ENCODE measurements at places on chromosomes 12 and 14.

DNA sequence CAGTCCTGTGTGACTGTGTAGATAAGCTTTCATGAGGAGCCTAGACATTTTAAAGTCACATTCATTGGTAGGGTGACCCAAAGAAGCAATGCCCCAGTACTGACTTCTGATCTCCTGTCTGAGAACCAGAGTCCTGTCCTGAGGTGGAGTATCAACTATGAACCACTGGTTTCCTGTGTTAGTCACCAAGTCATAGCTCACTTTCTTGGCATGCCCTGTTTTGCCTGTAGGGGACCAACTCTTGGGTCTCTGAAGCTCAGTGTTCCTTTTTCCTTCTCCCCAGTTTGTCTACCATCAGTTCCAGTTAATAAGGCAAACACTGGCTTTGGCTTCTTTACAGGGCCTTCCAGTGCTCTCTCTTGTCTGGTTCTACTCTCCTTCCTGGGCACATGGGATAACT lies 97.4 kb downstream of the C12orf75 start:
- no peak for DNase-seq

GRCh38 chr12:94327809-94328208 lies 131.9 kb downstream of the CEP83 start:
- no peak for DNase-seq

- peak; percentile 59 for DNase-seq
These were observed 236.1 kb upstream of the PLEKHG7 start for GRCh38 chr12:92466391-92467305.

- DNase-seq: no peak
These were observed 14.2 kb downstream of the FKBP3 start for GRCh38 chr14:45120096-45120495.

DNA sequence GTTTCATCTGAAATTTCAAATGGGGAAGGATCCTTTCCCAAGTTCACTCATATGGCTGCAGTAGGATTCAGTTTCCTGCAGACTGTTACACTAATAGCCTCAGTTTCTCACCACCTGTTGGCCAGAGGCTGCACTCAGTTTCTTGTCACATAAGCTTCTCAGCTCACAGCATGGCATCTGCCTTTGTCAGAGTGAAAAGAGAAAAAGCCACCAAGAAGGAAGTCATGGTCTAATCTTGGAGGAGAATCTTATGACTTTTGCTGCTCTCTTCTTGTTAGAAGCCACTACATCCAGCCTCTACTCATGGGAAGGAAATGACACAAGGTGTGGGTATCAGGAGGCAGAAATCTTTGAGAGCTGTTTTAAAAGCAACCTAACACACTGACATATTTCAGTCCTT lies 39.4 kb upstream of the BTG1 start:
- no peak for DNase-seq

GRCh38 chr12:121334513-121335343 lies 17.5 kb downstream of the ANAPC5 start:
- no peak for DNase-seq

- DNase-seq: no peak
These were observed 345.8 kb upstream of the CCDC196 start for GRCh38 chr14:66140213-66140918.

DNA sequence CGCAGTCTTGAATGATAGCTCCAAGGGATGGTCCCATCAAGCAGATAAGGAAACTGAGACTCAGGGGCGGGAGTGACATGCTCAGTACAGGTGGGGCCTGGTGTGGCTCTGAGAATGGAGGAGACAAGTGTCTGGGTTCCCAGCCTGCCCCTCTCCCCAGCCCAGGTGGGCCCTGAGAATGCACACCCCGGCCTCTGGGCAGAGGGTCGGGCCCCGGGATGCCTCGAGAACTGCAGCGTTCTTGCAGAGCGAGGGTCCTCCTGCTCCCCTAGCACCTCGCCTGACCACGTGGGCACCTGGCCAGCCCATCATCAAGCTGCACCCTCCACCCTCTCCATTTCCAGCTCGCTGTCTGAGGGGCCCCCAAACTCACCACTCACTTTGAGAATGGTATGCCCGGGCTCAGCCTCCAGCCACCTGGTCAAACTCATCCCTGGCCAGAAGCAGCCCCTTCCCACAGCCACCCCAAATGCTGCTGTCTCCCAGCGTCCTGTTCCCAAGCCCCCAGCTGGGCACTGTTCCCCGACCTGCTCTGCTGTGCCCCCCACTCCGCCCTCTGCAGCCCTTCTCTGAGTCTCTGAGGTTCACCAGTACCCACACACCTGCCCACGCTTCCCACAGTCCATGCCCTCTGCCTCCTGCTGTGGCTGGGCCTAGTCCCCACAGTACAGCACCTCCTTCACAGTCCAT lies 44.3 kb downstream of the CYP46A1 start:
- DNase-seq: no peak

GRCh38 chr12:79891506-79892162 lies 43.3 kb downstream of the PPP1R12A start:
- no peak for DNase-seq

DNA sequence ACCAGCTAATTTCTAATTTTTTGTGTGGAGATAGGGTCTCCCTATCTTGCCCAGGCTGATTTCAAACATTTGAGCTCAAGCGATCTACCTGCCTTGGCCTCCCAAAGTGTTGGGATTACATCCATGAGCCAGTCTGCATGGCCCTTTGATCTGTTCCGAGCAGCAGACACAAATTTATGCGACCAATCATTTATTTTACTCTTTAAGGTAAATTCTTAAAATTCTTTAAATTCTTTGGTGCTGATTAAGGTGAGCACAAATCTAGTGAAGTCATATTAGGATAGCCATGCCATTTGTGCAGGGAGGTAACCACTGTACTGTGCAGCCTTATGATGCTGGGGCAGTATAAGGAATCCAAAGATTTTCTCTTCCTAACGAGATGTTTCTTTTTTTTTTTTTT lies 135.7 kb downstream of the SRGAP1 start:
- DNase-seq: no peak

GRCh38 chr12:117816-118345 lies 51.3 kb downstream of the IQSEC3 start:
- DNase-seq: no peak

- no peak for DNase-seq
These were observed 8.9 kb downstream of the TOGARAM1 start for GRCh38 chr14:44970907-44971306.

DNA sequence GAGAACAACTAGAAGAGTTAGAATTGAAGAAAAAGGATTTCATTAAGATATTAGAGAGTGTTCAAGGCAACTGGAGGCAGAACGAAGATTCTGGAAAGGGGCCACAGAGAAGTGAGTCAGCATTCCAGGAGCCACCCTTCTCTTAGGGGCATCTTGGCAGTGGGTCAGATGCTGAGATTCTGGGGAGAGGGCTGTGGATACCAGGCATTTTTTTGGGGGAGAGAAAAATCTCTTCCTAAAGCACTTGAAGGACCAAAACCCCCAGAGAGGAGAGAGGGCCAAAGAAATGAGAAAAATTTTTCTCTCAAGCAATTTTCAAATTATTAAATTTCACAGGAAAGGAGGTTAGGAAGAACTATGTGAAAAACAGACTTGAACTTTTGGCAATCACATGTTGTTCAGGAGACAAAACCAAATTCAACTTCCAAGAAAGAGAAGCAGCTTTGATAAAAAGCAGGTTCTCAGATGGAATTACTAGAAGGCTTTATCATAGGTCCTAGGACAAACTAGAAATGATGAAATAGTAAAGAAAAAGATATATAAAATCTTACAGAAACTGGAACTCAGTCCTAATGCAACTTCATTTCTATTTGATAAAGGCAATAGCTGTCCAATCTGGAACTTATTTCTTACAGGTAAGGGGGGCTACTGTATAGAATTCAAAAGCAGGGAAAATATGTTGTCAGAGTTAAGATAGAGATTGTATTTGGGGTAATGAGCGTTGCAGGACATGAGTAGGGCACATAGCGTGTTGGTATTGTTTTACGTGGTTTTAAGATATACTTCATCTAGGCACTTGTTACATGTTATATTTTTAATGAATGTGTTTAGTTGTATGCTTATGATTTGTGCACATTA lies 1.1 kb upstream of the CLEC2D start:
- no peak for DNase-seq

GRCh38 chr14:76472199-76472723 lies 96.3 kb downstream of the ESRRB start:
- no peak for DNase-seq

- DNase-seq: no peak
These were observed 69.9 kb downstream of the ASCL4 start for GRCh38 chr12:107844312-107844921.

- no peak for DNase-seq
These were observed 55.2 kb upstream of the KCNH3 start for GRCh38 chr12:49483619-49484018.

GRCh38 chr14:40123816-40124215 lies 691.6 kb upstream of the FBXO33 start:
- no peak for DNase-seq

GRCh38 chr12:106643000-106643399 lies 60.2 kb downstream of the RFX4 start:
- DNase-seq: no peak

- no peak for DNase-seq
These were observed 2.3 kb downstream of the CLECL1 start for GRCh38 chr12:9730591-9730990.

- DNase-seq: no peak
These were observed 112.6 kb downstream of the KCNC2 start for GRCh38 chr12:75097003-75097402.

GRCh38 chr14:56199982-56200577 lies 81.9 kb downstream of the PELI2 start:
- DNase-seq: no peak

DNA sequence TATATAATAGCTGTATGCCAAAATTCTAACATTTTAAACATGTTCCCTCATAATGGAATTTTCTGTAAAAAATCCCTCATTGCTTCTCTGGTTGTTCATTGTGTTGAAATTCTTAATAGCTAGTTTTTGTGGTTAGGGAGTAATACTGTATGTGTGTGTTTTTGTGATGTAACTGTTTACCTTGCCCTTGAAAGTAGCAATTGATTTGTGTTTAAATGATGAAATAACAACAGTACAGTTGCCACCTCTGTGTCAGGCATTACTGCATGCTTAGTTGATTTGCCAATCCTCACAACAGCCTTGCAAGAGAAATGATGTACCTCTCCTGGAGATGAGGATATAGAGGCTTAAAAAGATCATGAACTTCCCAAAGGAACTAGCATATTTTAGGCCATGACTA lies 94.9 kb downstream of the DAAM1 start:
- no peak for DNase-seq

DNA sequence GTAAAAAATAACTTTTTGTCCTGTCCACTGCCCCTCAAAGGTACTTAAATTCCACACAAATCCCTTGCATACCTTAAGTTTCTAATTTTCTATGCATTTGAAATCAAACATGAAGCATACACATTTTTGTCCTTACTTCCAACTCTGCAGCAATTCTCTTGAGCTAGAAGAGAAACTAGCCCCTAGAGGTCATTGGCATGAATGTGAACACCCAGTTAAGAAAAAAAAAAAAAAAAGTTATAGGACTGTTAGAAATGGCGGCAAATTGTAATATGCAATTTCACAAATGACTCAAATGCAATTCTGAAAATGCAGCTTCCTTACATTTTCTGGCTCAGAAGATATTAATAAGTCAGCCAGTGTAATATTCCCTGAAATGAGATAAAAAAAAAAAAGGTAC lies 4.6 kb upstream of the ESR2 start:
- no peak for DNase-seq

DNA sequence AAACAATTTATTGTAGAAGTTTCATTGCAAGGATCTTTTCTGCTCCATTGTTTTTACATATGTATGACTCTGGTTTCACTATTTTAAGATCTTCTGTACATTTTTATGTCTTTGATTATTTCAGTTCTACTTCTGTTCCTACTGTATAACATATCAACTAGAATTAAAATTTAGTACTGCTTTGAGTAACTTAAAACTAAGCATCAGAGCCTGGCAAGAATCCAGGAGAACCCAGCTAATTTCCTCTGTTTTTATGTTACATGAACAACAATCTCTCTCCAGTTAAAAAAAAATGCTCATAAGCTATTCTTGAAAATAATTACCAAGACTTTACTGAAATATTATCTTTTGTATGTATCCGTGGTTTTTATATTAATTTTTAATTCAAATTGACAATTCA lies 370.7 kb downstream of the TMTC2 start:
- DNase-seq: no peak

- DNase-seq: no peak
These were observed 99.1 kb upstream of the MAP1LC3B2 start for GRCh38 chr12:116459916-116460663.

DNA sequence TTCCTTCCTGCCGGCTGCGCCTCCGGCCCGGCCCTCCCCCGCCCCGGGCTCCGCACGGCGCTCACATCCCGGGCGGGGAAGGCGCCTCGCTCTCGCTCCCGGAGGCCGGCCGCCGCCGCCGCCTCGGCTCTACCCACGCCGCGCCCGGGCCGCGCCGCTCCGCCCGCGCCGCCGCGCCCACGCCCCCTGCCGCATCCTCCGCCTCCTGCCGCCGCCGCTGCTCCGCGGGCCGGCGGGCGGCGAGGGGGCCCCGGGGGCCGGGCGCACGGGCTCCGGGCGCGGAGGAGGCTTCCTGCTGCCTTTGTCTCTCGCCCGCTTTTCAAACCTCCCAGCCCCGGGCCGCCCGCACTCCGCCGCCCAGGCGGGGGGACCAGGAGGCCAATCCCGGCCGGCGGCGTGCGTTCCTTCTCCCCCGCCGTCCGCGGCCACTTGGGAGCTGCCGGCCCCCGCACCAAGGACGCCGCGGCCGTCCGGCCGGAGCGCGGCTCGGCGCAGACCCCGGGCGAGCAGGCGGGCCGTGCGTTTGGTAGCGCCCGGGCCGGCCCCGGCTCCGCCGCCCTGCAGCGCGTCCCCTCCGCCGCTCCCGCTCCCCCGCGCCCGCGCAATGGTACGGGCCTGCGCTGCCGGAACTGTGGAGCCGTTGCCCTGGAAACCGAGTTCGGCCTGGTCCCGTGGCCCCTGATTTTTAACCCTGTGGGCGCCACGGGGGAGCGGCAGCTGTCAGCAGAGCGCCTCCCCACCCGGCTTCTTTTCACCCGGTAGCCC lies at the start of gene FBXL14:
TSS of gene FBXL14 (minus strand) at position 321 of the 765 bp plus-strand sequence. CDS start 515 bp downstream, outside the sequence.
- DNase-seq: peak; percentile 91

GRCh38 chr14:26549571-26549970 lies 48.3 kb downstream of the NOVA1 start:
- DNase-seq: no peak

GRCh38 chr12:31393004-31393550 lies 67.1 kb upstream of the SINHCAF start:
- no peak for DNase-seq

GRCh38 chr12:103799857-103800771 lies 40.9 kb downstream of the NT5DC3 start:
- DNase-seq: no peak

- DNase-seq: no peak
These were observed 12.6 kb upstream of the DDX47 start for GRCh38 chr12:12800406-12801180.

- DNase-seq: no peak
These were observed 71.9 kb downstream of the BCL11B start for GRCh38 chr14:99199846-99200653.

- no peak for DNase-seq
These were observed 34.6 kb upstream of the MIS18BP1 start for GRCh38 chr14:45287610-45288009.

DNA sequence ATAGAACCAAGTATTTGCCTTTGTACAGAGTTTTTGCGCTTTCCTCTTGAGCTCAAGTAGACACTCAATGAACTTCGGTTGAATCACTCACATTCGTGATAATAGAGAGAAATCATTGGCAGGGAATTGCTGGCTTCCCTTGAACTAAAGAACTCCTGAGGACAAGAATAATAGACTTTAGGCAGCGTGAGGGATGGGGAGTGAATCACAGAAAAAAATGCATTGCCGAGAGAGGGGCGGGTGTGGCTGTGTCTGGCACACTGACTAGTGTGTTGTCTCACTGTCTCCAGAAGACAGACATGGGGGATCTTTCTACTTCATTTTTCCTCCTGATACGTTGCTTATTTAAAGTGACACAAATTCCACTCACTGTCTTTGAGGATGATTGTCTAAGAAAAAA lies 805.2 kb downstream of the BCL11B start:
- DNase-seq: no peak

Data from CD4-positive, alpha-beta T cell treated with Interferon gamma for 1 hour (primary cell).